ENCODE measurements at places on chromosomes 6 and 20.

DNA sequence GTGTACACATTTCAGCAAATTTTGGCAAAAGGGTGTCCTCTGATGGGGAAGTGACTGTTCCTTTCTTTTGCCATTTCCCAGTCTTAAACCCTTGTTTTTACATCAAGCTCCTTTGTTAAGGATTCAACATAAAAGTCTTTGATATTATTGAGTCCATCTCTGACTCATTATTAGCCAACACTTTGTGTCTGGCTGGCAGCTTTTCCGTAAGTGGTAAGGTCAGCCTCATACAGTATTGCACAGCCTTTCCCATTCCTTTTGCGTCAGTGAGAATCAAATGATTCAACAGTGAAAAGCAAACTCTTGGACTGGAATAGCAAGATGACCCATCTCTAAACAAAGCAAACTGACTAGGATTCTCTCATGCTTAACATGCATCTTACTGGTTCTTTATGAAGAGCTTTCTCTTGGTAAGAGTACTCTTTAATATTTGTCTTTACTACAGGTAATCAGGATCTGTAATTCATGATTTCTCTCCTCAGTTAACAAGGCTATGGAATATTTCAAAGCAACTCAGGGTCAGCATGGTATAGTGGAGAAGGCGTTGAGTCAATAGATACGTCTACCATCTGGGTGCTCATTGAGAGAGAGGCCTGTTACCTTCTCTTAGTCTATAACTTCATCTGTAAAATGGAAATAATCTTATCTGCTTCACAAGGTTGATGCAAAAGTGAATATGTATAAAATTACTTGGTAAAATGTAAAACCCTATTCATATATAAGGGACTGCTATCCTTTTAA lies 183.6 kb downstream of the PRL start:
- DNase-seq = no peak

DNA sequence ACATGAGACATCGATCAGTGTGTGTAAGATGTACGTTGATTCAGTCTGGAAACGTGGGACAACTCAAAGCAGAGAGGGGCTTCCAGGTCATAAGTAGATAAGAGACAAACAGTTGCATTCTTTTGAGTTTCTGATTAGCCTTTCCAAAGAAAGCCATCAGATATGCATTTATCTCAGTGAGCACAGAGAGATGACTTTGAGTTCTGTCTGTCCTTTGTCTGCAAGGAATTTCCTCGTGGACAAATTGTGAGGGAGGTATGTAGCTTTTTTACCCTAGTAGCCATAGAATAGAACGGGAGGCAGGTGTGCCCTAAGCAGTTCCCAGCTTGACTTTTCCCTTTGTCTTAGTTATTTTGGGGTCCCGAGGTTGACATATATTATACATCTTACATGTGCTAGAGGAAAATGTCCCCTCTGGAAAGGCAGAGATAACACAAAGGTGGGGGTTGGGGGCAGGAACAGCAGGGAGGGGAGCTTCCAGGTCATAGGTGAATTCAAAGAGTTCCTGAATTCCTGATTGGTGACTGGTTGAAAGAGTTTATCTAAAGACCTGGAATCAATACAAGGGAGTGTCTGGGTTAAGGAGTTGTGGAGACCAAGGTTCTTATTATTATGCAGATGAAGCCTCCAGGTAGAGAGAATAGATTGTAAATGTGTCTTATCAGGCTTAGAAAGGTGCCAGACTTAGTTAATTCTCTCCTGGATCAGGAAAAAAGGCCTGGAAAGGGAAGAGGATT lies 237.0 kb downstream of the NFATC2 start:
- peak; percentile 76 for DNase-seq

GRCh38 chr6:135170238-135170637 lies 10.9 kb upstream of the MYB start:
- DNase-seq = no peak

- no peak for DNase-seq
Observed at GRCh38 chr20:38159566-38159956, 5.5 kb downstream of the TGM2 start.

GRCh38 chr6:6006006-6006427 lies 708 bp downstream of the NRN1 start:
- no peak for DNase-seq

DNA sequence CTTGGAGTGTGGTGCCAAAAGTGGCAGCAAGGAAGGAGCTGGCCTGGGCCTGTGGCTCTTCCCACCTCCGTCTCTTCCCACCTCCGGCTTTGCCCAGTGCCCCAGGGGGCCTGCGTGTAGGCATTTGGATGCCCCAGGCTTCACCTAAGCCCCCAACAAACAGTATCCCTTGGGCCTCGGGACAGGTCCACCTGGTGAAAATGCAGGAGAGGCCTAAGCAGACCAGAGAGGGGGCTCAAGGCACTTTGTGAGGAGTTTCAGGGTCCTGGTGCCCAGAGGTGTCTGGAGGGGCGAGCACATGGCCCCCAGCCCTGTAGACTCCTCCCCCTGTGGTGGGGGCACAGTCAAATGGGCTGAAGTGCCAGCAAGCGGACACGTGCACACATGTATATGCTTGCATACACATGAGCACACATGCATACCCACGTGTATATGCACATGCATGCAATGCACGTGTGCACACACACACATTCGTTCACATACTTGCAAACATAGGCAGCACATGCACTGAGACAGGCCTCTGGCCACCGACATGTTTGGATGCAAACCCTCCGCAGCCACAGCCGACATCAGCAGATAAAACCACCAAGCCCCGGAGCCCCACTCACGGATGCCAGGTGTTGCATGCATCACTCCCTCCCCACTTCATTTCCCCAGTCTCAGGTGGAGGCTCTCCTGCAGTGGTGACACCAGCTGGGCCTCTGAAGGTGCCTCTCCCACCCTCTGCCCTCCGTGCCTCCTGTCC lies 124.5 kb downstream of the TAF4 start:
- DNase-seq = no peak

DNA sequence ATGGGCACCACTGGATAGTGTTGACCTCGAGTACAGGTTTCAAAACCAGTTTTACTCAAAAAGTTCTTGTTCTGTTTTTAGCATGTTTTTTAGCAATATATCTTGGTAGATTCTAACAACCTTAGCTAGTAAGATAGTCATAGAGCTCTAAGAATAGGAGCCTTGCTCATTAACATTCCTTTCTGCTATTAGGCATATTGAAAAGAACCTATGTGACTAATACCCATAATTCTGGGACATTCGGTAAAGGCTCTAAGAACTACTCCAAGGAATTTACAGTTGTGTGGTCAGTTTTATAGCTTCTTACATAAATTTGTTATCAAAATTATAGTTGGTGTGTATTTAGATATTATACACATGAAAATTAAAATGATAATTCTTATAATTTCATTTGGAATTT lies 11.6 kb downstream of the SLC9A8 start:
- DNase-seq = no peak

- DNase-seq = no peak
Observed at GRCh38 chr6:157229132-157229618, 94.1 kb downstream of the TMEM242 start.

DNA sequence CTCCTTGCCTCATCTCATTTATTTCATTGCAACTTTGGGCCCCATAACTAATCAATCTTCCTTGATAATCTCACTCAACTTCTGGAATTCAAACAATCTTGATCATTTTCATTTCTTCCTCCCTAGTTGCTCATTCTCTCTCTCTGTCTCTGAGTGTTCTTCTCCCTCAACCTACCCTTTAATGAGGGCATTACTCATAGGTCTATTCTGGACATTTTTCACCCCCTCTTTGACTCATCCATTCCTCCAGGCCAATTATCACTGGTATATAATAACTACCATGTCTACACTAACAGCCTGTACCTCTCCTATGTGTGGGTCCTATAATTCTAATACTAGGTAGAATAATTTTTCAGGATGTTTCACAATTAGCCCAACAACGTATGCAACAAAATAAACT lies 78.8 kb downstream of the COL21A1 start:
- no peak for DNase-seq

DNA sequence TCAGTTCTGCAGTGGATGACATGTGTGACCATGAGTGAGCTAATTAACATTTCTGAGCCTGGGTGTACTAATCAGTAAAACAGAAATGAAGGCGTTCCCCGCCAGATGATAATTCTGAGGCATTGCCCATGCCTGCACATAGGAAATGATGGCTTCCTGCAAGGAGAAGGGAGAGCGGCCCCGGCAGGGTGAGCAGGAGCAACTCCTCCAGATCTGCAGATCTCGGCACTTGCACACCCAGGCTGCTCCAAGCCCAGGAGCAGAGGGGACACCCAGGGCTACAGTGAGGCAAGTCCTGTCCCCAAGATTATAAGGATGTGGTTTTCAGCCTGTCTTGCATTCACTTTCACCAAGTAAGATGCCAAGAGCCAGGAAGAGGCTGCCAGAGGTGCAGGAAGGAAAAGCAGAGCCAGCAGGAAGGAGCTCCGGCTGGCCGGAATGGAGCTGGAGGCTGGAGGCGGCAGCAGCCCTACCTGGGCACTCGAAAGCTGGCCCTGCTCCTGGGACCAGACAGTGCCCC lies 177.5 kb upstream of the CST7 start:
- DNase-seq = no peak

DNA sequence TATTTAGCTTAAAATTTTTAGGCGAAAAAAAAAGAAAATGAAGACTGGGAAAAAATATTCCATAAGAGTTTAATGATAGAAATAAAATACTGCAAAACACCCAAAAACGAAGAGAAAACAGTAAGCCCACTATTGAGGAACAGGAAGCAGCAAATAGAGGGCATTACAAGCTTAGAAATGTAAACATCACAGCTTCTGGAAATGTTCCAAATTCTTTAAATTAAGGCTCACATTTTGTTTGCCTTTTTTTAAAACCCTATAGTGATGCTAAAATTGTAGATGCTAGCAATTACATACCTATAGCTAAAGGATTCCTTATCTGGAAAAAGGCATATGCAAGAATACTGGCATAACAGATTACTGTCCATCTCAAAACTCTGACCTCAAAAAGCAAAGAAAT lies 248.6 kb downstream of the KHDRBS2 start:
- DNase-seq = no peak

- no peak for DNase-seq
Observed at GRCh38 chr20:46400253-46400652, 6.2 kb downstream of the ELMO2 start.

DNA sequence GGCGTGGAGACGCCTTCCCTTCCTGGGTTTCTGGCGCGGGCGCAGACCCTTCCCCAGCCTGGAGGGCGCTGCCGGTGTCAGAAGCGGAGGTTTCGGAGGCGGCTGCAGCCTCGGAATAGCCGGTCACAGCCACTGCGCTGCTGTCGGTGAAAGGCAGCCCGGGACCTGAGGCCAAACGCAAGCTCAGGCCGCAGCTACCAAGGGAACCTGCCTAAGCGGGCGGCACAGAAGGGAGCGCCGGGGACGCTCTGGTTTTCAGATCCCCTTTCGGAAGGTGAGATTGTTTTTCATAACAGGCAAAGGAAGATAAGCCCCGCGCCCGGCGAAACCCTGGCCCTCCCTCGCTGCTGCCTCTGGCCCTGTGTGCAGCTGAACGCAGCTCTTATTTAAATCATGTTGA lies 116.5 kb downstream of the FAM120B start:
- peak; percentile 50 for DNase-seq

DNA sequence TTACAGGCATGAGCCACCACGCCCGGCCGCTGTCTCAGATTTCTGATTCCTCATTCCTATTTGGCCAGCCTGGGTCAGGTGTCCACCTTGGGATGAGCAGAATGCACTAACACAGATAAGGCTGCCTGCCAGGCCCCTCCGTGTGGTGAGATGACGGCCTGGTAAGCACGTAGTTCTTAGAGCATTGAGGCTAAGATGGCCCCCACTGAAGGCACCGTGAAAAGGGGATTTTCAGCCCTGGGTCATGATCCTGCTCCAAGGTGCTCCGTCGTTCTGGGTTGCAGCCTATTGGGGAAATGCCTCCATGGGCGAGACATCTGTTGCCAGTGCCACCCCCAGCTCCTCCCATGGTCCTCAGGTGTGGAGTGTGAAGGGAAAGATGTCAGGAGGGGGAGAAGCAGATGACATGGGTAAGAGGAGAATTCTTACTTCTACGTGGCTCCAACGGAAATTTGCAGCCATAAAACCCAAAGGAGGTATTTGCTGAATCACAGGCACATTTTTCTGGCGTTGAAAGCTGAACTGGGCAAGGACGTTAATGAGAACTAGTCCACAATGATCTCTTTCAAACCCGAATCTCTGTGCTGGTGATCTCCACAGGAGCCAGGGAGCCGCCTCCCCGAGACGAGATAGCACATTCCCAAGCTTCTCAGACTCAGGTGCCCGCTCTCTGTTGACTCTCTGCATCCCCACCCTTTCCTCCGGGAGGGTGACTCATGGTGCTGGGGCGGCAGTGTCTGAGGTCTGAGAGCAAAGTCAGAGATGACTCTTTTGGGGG lies 34.0 kb upstream of the BMP6 start:
- DNase-seq = no peak

DNA sequence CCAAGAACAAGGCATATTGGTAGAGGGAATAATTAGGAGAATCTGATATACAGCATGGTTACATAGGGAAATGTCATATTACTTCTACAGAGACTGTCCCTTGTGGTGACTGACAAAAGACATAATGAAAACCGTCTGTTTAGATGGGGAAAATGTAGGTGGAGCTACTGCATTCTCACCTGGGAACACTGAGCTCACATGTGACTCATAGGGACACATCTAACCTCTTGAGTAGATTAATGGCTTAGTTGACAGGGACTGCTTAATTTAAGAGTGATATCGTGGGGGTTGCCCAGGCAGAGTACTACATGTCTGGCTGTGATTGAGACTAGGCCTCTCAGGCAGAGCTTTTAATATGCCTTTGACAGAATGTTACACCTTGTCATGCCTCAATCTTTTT lies 235.3 kb upstream of the ZFP64 start:
- no peak for DNase-seq

GRCh38 chr6:131755597-131755996 lies 44.8 kb upstream of the CTAGE9 start:
- no peak for DNase-seq

DNA sequence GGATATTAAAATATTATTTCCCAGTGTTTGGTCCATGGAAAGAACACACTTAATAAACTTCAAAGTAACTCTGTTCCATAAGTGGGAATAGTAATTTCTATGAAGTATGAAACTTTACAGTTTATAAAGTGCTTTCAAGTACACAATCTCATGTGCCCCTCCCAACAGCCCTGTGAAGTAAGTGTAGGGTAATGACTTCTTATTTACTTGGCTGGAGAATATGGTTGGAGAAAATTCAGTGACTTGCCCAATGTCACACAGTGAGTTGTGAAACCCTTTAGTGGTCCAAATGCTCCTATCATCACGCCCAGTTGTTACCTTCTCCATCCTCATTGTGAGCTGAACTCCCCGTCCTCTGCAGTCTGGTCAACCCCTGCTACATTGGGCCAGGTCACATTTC lies 141.2 kb downstream of the PDE7B start:
- no peak for DNase-seq

DNA sequence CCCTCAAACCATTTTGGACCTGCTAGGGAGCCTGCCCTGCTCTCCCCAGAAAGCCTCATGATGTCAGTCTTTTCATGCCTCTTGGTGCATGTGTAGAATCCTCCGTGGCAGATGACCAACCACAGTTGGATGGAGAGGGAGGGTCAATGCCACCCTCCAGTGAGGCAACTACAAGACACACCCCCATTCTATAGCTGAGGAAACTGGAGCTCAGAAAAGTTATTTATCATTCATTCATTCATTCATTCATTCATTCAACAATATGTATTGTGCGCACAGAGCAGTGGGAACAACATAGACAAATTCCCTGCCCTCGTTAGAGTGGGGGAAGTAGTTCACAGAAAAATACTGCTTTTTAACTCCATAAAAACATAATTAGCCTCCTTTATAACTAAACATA lies 16.8 kb downstream of the SNRPB start:
- no peak for DNase-seq

- DNase-seq = no peak
Observed at GRCh38 chr6:106070636-106071035, 15.5 kb upstream of the PRDM1 start.

GRCh38 chr6:19214231-19214630 lies 622.9 kb upstream of the ID4 start:
- no peak for DNase-seq
